ENCODE measurements at places on chromosomes 3 and 15.

DNA sequence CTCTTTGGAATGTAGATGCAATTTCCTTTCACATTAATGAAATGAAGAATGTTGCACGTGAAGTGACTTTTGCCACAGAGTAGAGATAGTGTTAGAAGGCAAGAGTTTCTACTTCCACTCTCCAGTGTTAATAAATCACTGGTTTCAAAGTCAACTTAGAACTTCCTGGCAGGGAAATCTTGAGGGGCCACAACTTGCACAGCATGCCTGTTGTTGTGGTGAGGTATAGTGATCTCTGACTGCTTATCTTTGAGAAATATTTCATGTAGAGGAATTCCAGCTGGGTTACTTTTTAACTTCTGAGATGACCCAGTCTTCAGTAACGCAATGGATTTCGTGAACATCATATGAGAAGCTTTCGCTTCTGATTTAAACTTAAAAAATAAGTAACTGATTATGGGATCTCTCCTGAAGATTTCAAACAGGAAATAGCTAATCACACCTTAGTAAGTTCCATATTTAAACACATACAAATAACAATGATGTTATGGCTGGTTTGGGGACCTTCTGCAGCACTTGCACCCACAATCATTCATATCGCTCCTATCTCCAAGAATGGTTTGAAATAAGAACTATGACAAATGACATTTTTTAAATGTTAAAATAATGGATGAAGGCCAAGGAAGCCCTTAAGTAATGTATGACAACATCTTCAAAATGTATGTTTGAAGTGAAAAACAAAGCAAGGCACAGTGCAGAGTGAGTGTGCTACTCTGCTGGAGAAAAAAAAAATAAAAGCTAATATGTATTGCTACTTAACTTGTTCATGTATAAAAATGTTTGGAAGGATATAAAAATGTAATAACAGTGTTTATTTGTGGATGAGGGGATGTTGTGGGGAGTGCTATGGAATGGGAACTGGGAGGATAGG, 726.5 kb upstream of the NECTIN3 start:
- no peak for DNase-seq

GRCh38 chr3:31416980-31417379, 115.7 kb upstream of the STT3B start:
- DNase-seq = no peak

- DNase-seq = peak; percentile 9
Observed at GRCh38 chr3:154121701-154122551, 736 bp downstream of the ARHGEF26 start.

- DNase-seq = no peak
Observed at GRCh38 chr15:88440021-88440420, 27.2 kb downstream of the MRPL46 start.

DNA sequence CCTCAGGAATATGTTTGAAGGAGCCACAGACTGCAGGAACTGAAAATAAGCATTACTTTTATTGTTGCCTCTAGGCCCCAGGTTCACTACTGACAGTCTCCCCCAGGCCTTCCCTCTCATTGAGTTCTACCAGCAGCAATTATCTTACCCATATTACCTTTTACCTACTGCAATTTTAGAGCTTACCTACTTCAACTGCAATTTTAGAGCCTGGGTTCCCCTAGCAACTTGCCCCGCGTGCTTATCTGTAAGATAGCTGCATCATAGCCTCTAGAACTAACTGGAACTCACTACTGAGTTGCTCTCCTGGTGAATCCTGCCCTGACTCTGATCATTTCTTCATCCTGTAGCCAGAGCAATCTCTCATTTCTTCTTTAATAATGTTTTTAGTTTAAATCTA, 29.2 kb upstream of the WWTR1 start:
- no peak for DNase-seq

GRCh38 chr15:72229076-72229946, 1.7 kb downstream of the PKM start:
- DNase-seq = peak; percentile 71

DNA sequence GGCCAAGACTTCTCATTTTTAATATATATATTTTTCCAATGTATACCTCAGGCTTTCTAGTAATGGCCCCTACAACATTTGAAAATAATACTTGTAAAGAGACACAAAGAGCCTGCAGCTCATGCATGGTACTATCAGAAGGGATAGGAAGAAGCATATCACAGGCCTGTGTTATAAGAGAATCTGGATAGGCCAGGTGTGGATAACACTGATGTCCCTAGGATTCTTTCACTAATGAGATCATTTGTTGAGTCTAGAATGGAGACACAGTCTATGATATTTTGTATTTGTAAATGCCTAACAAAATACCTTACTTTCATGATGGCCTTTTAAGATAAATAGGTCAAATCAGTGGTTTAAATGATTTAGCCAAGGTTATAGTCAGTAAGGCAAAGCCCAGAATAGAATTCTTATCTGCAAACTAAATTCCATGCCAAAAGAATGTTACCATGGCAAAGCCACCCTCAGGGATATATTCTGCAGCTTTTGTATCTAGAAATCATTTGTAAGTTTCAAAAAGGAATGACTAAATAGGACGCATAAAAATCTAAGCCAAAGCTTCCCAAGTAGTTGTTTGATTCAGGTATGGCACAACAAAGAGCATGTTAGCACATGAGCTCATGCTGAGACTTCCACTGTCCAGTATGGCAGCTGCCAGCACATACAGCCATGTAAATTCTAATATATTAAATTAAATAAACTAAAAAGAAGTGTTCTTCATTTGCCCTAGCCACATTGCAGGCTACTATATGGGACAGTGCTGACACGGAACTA, 10.0 kb downstream of the DCP1A start:
- DNase-seq = no peak

DNA sequence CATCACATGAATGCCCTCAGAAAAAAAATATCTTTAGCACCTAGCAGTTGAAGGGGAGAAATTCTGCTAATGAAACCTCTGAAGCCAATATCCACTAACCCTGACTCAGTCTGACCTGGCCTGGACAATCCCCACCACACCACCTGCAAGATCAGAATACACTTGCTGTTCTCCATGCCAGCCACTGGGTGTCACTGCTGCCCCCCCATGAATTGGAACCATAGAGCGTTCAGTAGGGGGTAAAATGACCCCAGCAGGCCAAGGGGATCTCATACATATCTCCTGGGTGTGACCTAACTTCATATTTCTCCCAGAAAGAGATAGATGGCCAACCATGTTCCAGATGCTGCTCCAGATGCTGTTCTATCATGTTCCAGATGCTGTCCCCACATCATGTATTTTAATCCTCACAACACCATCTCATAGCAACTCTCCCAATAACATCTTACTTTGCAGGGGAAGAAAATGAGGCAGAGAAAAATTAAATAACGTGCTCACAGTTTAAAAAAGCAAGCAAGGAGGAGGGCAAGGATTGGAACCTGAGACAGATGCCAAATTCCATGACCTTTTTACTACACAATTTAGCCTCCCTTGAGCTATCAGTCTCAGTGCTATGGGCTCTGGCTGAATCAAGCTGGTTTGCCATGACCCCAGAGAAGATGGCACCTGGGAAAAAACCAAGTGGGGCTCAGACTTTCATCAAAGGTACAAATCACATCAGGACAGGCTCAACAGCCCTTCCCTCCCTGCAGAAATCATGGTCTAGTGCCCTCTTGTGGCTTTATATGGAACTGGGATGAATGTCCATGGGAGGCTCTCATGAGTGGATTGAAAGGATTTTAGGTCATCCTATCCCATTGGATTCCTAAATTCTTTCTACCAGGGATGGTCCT, 12.4 kb downstream of the NTRK3 start:
- peak; percentile 38 for DNase-seq

DNA sequence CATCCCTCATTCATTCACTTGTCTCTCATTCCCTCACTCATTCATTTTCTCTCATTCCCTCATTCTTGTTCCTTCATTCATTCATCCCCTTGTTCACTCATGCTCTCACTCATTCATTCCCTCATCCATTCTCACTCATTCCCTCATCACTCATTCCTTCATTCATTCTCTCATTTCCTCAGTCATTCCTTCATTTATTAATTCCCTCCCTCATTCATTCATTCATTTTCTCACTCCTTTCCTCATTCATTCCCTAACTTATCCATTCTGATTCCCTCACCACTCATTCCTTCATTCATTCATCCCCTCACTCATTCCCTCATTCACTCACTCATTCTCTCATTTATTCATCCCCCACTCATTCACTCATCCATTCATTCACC, 13.8 kb downstream of the ABTB1 start:
- no peak for DNase-seq

DNA sequence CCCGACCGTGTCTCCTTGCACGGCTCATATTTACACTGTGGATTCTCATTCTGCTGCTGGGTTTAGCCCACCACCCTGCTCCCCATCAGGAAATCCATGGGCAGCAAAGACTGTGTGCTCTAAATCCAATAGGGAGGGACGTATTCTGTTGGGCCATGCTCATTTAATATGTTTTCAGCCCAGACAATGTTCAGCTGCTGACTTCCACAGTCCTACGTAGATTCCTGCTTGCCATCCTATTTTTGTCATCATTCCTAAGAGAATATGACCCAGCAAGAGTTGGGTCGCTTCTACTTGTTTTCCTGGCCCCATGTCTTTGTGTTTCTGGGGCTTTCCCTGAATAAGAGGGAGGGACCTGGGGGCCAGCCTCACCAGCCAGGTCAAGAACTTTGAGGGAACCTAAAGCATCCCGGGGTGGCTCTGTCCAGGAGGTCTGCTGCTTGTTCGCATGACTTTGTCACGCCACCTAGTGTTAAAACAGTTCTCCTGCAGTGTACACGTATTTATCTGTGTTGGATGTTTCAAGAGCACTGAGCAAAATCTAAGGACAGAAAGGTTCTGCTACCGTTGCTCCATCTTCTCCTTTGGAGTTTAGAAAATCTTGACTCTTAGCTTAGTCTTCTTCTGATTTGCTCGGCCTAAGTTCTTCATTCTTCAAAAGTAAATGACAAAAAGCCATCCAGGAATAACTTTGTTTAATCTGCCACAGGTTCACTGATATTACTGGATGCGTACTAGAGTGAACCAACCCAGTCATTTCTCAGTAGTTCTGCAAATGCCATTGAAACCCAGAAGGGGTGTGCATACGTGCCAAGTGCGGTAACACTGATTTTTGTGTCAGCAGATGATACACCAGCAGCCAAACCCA, 79.8 kb upstream of the NR2E3 start:
- DNase-seq = peak; percentile 74

DNA sequence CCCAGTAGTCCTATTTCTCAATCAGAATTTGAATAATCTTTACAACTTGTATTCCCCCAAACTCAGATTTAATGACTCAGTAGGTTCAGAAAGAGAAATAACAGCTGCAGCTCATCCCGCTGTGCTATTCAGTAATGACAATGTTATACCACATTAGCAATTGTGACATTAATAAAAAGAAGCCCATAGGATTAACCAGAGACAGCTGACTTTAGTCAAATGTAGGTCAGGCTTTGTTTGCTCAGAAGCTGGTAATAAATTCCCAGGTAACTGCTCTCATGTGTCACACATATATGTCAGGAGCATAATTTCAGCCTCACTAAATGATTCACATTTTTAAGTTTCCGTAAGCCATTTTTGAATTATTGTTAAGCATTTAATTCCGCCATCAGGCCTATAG, 222.0 kb upstream of the UBE2E2 start:
- DNase-seq = no peak

- DNase-seq = no peak
Observed at GRCh38 chr3:161794551-161794950, 297.9 kb downstream of the OTOL1 start.

GRCh38 chr3:21920421-21920861, 169.4 kb upstream of the ZNF385D start:
- DNase-seq = no peak

DNA sequence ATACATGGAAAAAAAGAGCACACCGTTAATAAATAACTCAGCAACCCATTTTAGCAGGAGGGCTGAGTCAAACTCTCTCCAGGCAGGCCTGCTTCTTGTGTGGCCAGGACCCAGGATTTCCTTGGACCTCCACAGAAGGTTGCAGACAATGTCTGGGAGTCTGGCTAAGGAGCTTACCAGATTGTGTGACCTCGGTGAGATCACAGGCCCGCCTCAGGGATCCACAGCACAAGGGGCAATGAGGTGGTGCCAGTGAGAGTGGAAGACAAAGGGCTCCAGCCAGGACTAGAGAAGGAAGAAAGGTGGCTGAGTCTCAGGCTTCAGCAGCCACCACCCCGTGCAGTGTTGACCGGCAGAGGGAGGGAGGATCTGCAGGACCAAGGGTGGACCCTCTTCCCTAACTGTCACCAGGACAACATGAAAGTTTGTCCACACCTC, 32.2 kb upstream of the SEC22A start:
- no peak for DNase-seq

DNA sequence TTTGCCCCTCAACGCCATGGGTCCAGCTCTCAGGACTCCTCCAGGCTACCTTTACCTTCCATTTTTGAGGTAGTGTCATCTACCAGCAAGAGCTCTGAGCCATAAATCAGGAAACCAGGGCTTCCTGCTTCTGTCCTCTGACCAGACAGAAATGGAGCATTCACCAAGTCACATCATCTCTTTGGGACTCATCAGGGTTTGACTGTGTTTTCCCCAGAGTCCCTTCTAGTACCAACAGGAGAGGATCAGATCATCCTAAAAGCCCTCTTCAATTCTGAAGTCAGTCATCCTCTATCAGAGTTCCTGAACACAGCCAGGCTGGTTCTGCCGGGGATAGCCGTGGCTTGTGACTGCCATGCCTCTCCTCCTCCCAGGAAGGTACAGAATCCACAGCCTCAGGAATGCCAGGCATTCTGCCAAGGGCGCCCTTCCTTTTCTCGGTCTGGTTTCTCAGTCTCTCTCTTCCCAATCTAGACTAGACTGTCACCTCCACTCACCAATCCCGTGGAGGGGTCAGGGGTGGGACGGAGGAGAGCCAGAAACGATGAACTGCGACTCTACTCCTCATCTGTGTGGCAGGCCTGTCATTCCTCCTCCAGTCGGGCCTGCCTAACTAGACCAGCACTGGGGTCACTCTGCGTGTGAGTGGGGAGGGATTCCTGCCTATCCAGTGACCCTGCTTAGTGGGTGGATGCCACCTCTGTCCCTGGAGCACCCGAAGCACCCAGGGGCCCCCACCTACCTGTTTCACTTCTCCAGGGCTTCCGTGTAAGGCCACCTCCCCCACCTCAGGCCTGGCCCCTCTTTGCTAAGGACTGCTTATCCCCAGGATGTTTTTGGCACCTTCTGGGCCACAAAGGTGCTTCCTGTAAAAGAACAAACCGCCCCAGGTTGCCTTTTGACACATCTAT, 30.9 kb downstream of the CCNL1 start:
- DNase-seq = peak; percentile 46

GRCh38 chr15:70152070-70152480, 54.4 kb upstream of the TLE3 start:
- peak; percentile 80 for DNase-seq

- DNase-seq = no peak
Observed at GRCh38 chr15:31776039-31776438, 254.3 kb upstream of the CHRNA7 start.

Data from suppressor macrophage (primary cell).